ENCODE measurements at places on chromosomes 12 and 14.

GRCh38 chr14:57897144-57897748 is 31.4 kb upstream of the SLC35F4 start:
- peak; percentile 55 for DNase-seq

DNA sequence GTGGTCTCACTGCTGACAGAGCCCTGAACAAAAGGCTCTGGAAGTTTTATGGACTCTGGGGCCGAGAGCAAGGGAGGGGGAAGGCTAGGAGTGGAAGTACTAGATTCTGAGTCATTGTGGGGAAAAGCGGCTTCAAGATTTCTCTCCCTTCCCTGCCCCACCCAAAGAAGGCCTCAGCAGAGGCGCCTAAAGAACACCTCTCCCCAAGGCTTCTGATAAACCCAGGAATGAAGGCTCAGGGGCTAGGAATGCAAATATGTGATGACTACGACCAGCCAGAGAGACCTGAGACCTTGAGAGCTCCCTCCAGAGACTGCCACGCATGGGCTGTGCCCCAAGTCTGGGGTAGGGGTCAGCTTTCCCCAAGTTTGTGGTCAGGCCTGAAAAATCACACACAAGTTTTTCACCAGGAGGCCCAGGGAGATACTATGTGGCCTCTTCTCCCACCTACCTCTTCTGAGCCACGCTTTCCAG is 130.7 kb upstream of the HIF1A start:
- no peak for DNase-seq

GRCh38 chr14:64703395-64704142 is 655 bp upstream of the PLEKHG3 start:
- peak; percentile 74 for DNase-seq

DNA sequence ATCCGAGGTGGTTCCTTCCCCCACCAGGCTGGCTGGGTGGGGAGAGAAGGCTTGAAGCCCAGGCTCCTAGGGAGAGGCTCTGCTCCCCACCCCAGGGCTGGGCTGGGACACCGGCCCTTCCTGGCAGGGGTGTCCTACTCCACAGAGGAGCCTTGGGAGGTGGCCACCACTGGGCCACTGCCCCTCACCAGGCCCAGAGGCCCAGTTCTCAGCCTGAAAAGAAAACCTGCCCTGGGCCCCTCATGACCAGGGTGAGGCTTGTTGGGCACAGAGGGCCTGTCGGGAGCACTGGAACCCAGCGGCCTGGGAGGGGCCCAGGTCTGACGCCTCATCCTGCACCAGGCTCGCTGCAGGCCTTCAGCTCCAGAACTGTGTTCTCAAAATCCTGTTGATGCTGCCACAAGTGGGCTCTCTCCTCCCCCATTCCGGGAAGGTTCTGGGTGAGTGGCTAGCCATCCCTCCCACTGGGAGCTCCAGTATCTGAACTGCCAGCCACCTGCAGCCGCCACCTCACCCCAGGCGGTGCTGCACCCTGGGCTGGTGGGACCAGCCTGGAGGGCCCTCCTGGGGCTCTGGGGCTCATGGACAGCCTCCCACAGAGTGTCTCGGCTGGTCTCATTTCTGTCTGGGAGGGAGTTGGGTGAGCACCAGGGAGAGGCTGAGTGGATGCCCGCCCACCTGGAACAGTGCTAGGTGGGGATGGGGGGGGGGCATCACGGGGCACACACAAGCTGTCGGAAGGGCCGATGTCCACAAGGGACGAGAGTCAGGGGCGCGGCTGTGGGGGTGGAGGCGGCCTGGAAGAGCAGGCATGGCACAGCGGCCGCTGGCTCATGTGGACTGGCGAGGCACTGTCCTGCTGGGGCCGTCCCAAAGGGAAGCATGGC is 11.8 kb downstream of the BAG5 start:
- DNase-seq = peak; percentile 15

DNA sequence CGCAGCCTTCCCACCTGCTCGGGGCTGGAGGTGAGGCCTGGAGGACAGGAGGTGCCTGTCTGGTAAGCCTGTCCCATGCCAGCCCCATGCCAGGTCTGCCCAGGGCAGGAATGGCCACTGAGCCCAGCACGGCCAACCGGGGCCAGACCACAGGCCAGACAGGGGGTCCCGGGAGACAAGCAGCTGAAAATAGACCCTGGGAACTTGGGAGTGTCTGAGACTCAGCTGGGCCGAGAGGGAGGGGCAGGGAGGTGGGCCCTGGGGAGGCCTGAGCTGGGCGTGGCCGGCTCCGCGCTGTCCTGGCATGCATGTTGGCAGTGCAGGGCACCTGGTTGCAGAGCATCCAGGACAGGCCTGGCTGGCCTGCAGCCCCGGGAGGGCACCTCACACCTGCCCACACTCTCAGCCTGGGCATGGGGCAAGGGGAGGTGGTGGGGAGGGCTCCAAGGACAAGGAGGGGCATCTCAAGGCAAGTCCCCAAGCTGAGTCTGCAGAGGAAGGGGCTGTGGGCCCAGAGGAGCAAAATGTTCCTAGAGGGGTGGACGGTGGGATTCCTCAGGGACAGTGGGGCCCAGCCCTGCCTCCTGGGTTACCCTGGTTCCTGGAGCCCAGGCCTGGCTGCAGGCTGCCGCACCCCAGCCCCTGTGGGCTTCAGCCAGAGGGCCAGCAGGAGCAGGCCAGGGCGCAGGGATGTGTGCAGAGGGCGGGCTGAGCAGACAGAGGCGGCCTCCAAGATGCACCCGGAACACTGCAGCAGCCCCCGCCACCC is 3.2 kb upstream of the CRIP1 start:
- DNase-seq = no peak

GRCh38 chr14:35985474-35986218 is 159.5 kb downstream of the BRMS1L start:
- no peak for DNase-seq

DNA sequence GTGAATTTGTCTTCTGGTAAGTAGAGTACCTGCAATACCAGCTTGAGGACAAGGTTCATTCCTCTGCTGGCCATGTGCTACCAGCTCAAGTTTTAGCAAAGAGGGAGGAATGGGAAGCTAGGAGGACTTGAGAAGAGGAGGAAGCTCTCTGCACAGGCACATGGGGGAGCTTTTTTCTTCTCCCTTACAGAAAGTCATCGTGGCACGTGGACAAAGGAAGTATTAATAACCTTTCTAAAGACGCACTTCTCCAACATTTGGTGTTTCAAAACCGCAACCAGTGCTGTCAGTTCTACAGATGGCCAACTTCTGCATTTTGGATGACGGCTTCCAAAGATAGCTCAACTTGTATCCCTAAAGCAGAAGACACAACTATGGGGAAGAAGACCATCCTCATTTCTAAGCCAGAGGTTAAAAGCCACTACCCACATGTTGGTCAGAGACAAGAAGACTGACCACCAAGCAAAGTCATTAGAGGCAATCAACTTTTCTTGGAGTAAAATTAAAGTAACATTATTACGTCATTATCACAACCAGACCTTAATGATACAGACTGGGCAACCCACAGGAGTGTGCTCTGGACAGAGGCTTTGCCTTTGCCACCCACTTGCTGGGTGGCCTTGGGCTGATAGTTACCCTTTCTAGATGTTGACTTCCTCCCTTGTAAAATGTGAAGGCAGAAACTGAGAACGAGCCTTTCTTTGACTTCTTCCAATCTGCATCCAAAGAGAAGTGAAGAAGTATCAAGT is 12.3 kb upstream of the TMED10 start:
- DNase-seq = no peak

DNA sequence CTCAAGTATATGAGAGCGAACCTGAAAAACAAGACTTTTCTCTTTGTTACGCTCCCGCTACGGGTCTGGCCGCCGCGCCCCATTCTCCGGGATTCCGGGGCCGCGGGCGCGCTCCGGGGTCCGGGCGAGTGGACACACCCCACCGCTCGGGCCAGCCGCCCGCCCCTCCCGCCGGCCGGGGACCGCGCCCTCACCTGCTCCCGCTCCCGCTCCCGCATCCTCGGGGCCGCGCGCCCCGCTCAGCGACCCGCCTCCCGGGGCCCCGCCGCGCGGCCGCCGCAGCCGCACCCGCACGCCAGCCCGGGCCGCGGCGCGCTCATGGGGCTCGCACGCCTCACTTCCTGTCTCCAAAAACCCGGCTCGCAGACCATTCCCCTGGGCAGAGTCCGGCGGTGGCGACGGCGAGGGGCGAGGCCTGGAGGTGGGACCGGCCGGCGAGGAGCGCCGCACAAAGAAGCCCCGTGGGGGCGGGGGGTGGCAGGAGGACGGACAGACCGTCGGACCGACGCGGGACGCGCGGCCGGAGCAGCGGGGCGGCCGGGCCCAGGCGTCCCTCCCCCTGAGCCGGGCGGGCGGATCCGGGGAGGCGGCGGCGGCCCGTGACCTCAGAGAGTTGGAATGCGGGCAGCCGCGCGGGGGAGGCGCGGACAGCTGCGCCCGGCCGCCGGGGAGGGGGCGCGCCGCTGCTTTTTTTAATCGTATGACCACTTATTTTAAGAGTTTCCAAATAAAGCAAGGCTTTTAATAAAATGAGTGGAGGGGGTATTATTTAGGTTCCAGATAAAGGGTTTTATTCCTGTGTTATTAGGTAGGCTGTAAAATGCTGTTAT is at the start of gene PTPN21:
Gene PTPN21 (minus strand): TSS at position 551 of the 830 bp plus-strand sequence. CDS start 4,590 bp downstream, outside the sequence.
- DNase-seq = no peak

- DNase-seq = peak; percentile 66
These were observed 55.2 kb upstream of the CERS5 start for GRCh38 chr12:50222275-50222783.

GRCh38 chr12:114894076-114894475 is 210.1 kb upstream of the TBX3 start:
- no peak for DNase-seq
